ENCODE measurements at places on chromosomes 7 and 10.
A peak's percentile ranks its signal among the peaks of the same experiment; 100 is the strongest.

- H3K27ac ChIP-seq = no peak overlapping the region
- DNase-seq = no peak
- no peaks in the 10 kb centered on the region for H3K27me3 ChIP-seq
- no peak overlapping the region for H3K4me3 ChIP-seq
- H3K4me1 ChIP-seq = no peaks in the 10 kb centered on the region
Measured at GRCh38 chr7:7557252-7557651, 9.4 kb upstream of the MIOS start.

DNA sequence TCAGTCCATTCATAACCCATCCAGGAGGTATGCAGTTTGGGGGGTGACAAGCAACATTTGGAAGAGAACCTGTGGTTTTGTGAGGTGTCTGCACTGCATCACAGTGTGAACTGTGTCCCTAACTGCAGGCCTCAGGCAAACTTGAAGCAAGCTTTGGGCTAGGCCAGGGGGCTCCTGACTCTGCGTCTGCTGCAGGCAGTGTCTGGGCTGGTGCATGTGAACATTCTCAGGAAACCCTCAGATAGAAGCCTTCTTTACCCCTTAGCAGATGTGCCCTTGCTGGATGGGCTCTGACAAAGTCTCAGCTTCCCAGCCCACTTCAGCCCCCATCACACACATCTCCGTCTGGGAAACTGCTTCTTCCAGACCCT, 61.0 kb downstream of the VIPR2 start:
- H3K4me3 ChIP-seq = no peak overlapping the region
- no peaks in the 10 kb centered on the region for H3K36me3 ChIP-seq
- H3K4me1 ChIP-seq = peaks cover 6% of the 10 kb centered on the region
- peaks cover 13% of the 10 kb centered on the region for H3K27me3 ChIP-seq
- no peak for DNase-seq

DNA sequence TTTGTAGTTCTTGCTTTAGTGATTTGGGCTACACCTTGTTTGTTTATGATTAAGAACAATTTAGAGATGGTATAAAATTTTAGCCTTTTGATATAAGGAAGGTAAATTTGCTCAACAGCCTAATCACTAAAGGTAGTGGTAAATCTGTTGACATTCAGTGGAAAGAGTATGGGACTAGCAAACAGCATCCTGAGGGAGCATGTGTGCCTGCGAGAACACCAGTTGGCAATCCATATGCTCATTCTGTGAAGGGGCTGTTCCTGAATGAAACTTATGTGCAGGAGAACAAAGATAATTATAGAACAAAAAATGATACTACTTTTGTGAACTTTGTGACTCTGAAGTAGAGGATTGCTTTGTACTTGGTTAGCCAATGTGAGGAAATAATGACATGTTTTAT, 44.0 kb downstream of the CAPZA2 start:
- no peak overlapping the region for H3K27ac ChIP-seq
- H3K4me3 ChIP-seq = no peak overlapping the region
- no peaks in the 10 kb centered on the region for H3K27me3 ChIP-seq
- no peak for DNase-seq
- H3K36me3 ChIP-seq = peaks cover 44% of the 10 kb centered on the region
- no peaks in the 10 kb centered on the region for H3K4me1 ChIP-seq

DNA sequence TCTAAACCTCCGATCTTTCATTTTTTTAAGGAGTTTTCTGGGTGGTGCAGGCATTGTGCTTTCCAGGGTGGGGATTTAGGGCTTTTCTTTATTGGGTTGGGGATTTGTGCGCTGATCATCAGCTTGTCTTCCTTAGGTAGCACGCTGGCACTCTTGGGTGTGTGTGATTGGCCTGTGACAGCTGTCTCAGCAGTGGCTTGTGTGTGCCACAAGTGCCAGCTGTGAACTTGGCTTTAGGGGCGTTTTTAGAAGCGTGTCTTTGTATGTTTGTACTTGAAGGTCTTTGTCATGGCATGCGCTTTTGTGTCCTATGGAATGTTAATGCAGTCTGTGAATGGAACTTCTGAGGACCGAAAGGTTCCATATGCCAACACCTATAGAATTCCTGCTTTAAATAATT, 788 bp downstream of the AKAP9 start:
- H3K4me1 ChIP-seq = peaks cover 37% of the 10 kb centered on the region
- no peaks in the 10 kb centered on the region for H3K27me3 ChIP-seq
- no peak for DNase-seq
- peak overlapping the region; percentile 93 for H3K27ac ChIP-seq
- peak overlapping the region; percentile 92 for H3K4me3 ChIP-seq
- H3K36me3 ChIP-seq = peaks cover 14% of the 10 kb centered on the region

DNA sequence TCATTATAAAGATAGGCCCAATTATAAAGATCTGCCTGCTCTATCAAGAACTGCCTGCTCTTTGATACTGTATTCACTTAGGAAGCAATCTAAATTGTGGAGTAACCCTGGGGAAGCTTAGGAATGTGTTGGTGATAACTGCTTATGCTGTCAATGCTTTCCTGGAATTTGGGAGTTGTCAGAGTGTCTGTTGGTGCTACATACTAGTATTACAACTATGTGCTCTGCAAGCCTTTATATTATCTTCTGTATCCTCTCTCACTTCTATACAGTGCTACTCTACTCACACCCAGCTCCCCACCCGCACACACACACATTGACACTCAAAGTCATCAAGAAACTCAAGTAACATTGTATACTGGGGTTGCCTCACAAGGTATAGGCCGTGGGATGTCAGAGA, 6.1 kb downstream of the ZNF277 start:
- H3K27me3 ChIP-seq = no peaks in the 10 kb centered on the region
- no peak for DNase-seq
- H3K4me3 ChIP-seq = no peak overlapping the region
- no peak overlapping the region for H3K27ac ChIP-seq
- H3K36me3 ChIP-seq = no peaks in the 10 kb centered on the region

GRCh38 chr10:44306147-44306710, 78.7 kb downstream of the CXCL12 start:
- H3K27me3 ChIP-seq = no peaks in the 10 kb centered on the region
- H3K27ac ChIP-seq = peak overlapping the region; percentile 6
- no peak overlapping the region for H3K4me3 ChIP-seq
- H3K36me3 ChIP-seq = peaks cover 8% of the 10 kb centered on the region
- H3K4me1 ChIP-seq = peaks cover 24% of the 10 kb centered on the region

DNA sequence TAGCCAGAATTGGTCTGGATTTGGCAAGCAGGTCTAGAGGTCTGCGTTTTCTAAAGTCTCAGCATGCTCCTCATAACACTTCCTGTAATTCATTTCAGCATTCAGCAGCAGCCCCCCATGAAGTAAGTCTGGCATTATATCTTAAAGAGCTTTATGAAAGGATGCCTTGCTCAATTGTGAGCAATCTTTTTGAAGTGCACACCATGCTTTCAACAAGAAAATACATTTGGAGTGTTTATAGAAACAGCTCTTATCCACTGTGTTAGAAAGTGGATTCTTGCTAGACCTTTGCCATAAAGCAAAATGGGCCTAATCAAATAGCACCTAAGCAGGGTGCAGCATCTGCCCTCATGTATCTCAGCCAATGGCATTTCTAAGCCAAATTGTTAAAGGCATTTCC, 378.0 kb upstream of the AKR1E2 start:
- H3K4me1 ChIP-seq = no peaks in the 10 kb centered on the region
- no peak overlapping the region for H3K4me3 ChIP-seq
- no peak overlapping the region for H3K27ac ChIP-seq
- no peaks in the 10 kb centered on the region for H3K36me3 ChIP-seq
- DNase-seq = no peak

GRCh38 chr10:42990016-42990720, 86.7 kb upstream of the RET start:
- peaks cover 1% of the 10 kb centered on the region for H3K36me3 ChIP-seq
- peaks cover 3% of the 10 kb centered on the region for H3K4me1 ChIP-seq
- no peak for DNase-seq
- no peak overlapping the region for H3K27ac ChIP-seq
- no peak overlapping the region for H3K4me3 ChIP-seq
- peaks cover 17% of the 10 kb centered on the region for H3K27me3 ChIP-seq

GRCh38 chr7:44757739-44758138, 9.1 kb downstream of the ZMIZ2 start:
- no peak overlapping the region for H3K4me3 ChIP-seq
- no peak overlapping the region for H3K27ac ChIP-seq
- no peak for DNase-seq
- H3K27me3 ChIP-seq = no peaks in the 10 kb centered on the region

- H3K27ac ChIP-seq = no peak overlapping the region
- no peak overlapping the region for H3K4me3 ChIP-seq
- H3K27me3 ChIP-seq = no peaks in the 10 kb centered on the region
- no peaks in the 10 kb centered on the region for H3K4me1 ChIP-seq
- H3K36me3 ChIP-seq = no peaks in the 10 kb centered on the region
Measured at GRCh38 chr7:138387755-138388475, 72.1 kb upstream of the TRIM24 start.

DNA sequence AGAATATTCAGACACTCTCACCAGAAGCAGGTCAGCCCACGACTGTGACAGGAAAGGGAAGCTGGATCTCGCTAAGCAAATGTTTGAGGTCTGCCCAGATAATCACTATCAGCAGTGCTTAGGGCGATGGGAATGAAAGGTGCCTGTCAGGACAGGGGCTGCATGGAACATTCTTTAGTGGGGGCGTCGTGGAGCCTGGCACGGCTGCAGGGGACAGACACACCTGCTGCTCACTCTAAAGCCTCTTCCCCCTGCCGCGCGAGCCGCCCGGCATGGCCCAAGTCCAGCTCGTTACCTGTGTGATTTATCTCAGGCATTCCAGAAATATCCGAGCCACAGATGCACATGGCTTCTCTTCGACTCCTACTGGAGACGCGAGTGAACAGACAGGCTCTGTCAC, 235.5 kb downstream of the GLRX3 start:
- DNase-seq = no peak
- H3K27me3 ChIP-seq = no peaks in the 10 kb centered on the region
- H3K36me3 ChIP-seq = peaks cover 2% of the 10 kb centered on the region
- no peaks in the 10 kb centered on the region for H3K4me1 ChIP-seq

- peak; percentile 74 for DNase-seq
- H3K4me1 ChIP-seq = peaks cover 6% of the 10 kb centered on the region
- H3K27me3 ChIP-seq = no peaks in the 10 kb centered on the region
- H3K36me3 ChIP-seq = peaks cover 4% of the 10 kb centered on the region
- H3K4me3 ChIP-seq = no peak overlapping the region
Measured at GRCh38 chr10:102072673-102073527, 7.8 kb downstream of the HPS6 start.

GRCh38 chr7:113368256-113368655, 249.9 kb upstream of the SMIM30 start:
- H3K27me3 ChIP-seq = no peaks in the 10 kb centered on the region
- H3K4me1 ChIP-seq = no peaks in the 10 kb centered on the region
- no peak for DNase-seq
- H3K27ac ChIP-seq = no peak overlapping the region

GRCh38 chr7:23791721-23792120, 81.7 kb downstream of the STK31 start:
- H3K4me1 ChIP-seq = no peaks in the 10 kb centered on the region
- H3K4me3 ChIP-seq = no peak overlapping the region
- peaks cover 6% of the 10 kb centered on the region for H3K27me3 ChIP-seq
- no peak overlapping the region for H3K27ac ChIP-seq

DNA sequence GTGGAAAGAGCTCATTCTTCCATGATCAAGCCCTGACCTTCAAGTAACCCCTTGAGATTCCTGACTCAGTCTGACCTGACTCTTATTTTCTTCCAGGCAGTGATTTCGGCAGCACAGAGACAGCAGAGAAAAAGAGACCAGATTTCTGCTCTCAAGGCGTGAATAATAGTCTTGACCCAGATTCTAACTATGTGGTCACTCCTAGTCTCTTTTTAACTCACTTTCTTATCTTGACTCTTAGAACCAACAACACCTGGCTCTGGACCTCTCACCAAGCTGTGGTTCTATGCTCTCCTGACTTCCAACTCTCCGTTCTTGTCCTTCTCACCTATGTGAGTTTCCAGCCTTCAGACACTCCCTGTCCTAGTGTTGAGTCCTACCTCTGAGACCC, 36.9 kb upstream of the KDM7A start:
- peaks cover 1% of the 10 kb centered on the region for H3K36me3 ChIP-seq
- H3K4me1 ChIP-seq = peaks cover 48% of the 10 kb centered on the region
- H3K27me3 ChIP-seq = no peaks in the 10 kb centered on the region
- H3K27ac ChIP-seq = no peak overlapping the region

DNA sequence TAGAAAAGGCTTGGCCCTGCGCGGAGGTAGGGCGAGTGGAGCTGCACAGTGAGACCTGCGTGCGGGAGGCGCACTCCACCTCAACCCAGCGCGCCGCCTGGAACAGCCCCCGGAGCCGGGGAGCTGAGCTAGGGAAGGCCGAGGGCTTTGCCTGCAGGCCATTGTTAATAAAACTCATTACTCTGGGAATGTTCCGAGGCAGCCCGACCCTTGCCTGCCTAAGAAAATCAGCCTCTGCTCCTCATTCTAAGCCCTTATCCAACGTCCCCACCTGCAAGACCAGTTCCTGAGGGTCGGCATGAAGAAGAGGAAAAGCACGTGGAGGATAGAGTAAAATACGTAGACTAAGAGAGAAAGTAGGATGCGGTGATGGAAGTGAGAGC, 55.3 kb downstream of the C7orf25 start:
- peak overlapping the region; percentile 48 for H3K4me3 ChIP-seq
- peaks cover 71% of the 10 kb centered on the region for H3K27me3 ChIP-seq
- peaks cover 3% of the 10 kb centered on the region for H3K36me3 ChIP-seq
- peaks cover 10% of the 10 kb centered on the region for H3K4me1 ChIP-seq

- peak; percentile 24 for DNase-seq
- H3K27ac ChIP-seq = peak overlapping the region; percentile 79
- peaks cover 25% of the 10 kb centered on the region for H3K4me1 ChIP-seq
- H3K36me3 ChIP-seq = peaks cover 26% of the 10 kb centered on the region
- H3K27me3 ChIP-seq = no peaks in the 10 kb centered on the region
- peak overlapping the region; percentile 85 for H3K4me3 ChIP-seq
Measured at GRCh38 chr10:21534604-21535493, 817 bp downstream of the MLLT10 start.

DNA sequence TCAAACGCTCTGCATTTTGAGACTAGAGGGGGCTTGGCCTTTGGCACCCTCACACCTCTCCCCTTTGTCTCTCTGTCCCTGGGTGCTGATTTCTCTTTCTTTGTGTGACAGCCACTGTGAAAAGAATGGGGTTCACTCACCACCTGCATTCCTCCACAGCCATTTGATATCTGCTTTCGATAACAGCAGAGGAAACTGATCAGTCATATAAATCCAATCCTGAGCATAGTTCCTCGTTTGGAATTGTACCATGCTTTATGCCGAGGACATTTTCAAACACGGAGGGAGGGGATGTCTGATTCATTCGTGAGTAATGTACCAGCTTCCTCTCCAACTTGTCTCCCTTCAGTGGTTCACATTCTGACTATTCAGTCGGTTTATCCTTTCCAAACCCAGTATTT, 15.8 kb downstream of the MET start:
- H3K4me3 ChIP-seq = no peak overlapping the region
- DNase-seq = no peak
- no peak overlapping the region for H3K27ac ChIP-seq

All from central memory CD8-positive, alpha-beta T cell (primary cell).